Endothelial cell (in vitro differentiated cells): ENCODE measurements at places on chromosomes 4 and X.
A peak's percentile ranks its signal among the peaks of the same experiment; 100 is the strongest.

DNA sequence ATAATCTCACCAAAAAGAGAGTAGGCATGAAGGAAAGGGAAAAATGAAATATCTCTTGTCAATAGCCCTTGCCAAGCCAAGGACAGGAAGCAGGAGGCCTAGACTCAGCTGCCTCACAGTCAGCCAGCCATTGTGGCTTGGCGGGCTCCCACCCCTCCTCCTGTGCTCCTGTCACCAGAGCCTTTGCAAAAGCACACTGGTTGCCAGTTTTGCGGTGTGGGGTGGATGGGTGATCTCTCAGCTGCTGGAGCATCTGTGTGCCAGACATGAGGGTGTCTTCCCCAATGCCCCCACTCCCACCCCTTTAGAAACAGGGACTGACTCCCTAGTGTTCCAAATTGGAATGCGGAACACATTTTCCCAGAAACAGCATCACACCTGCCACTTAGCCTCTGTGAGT, 26.1 kb downstream of the ARHGEF6 start:
- H3K4me3 ChIP-seq = no peak overlapping the region
- H3K4me1 ChIP-seq = no peaks in the 10 kb centered on the region
- H3K36me3 ChIP-seq = no peaks in the 10 kb centered on the region
- H3K27me3 ChIP-seq = no peaks in the 10 kb centered on the region
- DNase-seq = no peak

- DNase-seq = no peak
- H3K4me1 ChIP-seq = no peaks in the 10 kb centered on the region
- H3K36me3 ChIP-seq = no peaks in the 10 kb centered on the region
- H3K27ac ChIP-seq = no peak overlapping the region
- H3K27me3 ChIP-seq = no peaks in the 10 kb centered on the region
- H3K4me3 ChIP-seq = no peak overlapping the region
These were observed 251.0 kb downstream of the ANK2 start for GRCh38 chr4:113300471-113300928.

DNA sequence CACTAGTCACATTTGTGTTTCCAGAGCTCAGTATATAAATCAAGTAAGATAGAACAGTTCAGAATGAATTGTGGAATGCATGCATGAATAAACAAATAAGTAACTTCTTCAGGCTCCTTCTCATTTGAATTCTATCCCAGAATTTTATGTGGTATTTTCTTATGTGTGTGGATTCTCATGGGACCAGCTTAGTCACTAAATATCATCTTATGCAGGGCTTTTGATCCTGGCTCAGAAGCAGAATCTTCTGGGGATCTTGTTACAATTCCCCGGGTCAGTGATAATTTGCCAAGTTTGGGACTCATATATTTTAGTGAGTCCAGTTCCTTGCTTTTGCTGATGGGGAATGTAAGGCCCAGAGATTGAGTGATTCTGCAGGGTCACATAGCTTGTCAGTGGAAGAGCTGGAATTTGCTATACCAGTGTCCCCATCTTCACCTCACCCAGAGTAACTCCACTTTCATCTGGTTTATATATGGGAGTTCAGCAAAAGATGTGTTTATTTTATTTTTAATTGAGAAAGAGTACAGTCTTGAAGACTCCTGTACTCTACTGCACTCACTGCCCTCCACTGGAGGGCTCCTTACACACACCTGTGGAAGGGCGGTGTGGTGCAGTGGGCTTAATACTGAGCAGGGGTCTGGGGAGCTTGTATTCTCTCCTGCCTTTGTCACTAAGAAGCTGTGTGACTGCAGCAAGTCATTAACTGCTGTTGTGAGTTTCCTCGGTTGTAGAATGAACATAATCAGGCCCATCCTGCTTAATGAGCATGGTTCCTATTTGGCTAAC, 198.2 kb upstream of the CXorf66 start:
- H3K27me3 ChIP-seq = no peaks in the 10 kb centered on the region
- no peak for DNase-seq
- H3K4me1 ChIP-seq = no peaks in the 10 kb centered on the region

DNA sequence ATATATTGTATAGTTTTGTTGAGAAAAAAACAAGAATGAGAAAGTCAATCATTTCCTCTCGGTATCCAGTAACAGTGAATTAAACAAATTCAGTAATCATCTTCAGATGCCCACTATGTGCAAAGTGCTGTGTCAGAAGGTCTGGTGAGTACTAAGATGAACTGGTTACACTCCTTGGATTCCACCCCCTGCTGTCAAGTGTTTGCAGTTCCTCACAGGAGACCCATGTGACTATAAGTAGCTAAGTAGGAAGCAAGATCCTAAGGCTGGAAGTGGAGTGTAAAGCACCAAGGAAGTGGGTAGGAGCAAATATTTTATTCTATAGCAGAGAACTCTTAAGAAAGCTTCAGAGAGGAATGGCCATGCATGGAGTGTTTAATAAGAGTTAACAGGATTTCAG, 73.6 kb downstream of the SNX25 start:
- H3K4me1 ChIP-seq = no peaks in the 10 kb centered on the region
- DNase-seq = no peak
- H3K27ac ChIP-seq = peak overlapping the region; percentile 1
- no peaks in the 10 kb centered on the region for H3K27me3 ChIP-seq

GRCh38 chr4:106893395-106893881, 142.7 kb downstream of the DKK2 start:
- H3K27me3 ChIP-seq = peaks cover 1% of the 10 kb centered on the region
- no peak overlapping the region for H3K27ac ChIP-seq
- H3K4me3 ChIP-seq = no peak overlapping the region
- no peaks in the 10 kb centered on the region for H3K4me1 ChIP-seq
- DNase-seq = no peak

DNA sequence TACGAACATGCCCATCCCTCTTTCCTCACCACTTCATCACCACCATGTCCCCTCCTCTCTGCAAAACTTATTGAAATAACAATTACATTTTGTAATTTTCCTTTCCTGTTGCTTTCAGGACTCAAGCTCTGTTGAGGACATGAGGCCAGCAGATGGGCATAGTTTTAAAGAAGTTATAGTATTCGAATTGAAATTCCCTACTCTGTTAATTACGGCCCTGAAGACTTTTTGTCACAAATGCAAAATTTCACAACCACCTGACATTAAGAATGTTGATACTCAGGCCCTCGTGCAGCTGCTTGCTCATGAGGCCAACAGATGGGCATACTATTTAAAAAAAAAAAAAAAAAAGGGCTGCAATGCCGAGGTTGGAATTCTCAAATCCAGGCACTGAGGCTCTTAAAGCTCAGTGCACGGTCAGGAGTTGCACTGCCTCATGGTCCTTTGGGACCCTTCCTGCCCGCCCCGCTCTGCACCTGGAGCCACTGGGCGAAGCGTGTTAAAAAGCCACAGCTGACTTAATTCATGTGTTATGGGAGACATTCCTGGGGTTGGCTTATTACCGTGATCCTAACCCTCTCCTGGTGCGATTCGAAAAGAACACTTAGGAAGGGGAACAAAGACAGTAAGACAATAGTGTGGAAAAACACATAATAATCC, 34.2 kb upstream of the FAT1 start:
- H3K27me3 ChIP-seq = no peaks in the 10 kb centered on the region
- H3K27ac ChIP-seq = no peak overlapping the region
- no peak overlapping the region for H3K4me3 ChIP-seq
- no peaks in the 10 kb centered on the region for H3K36me3 ChIP-seq

- peaks cover 12% of the 10 kb centered on the region for H3K4me1 ChIP-seq
- DNase-seq = no peak
- no peaks in the 10 kb centered on the region for H3K36me3 ChIP-seq
- H3K27ac ChIP-seq = no peak overlapping the region
- H3K4me3 ChIP-seq = no peak overlapping the region
These were observed 406.3 kb downstream of the SPRY1 start for GRCh38 chr4:123802933-123803332.

GRCh38 chr4:40334591-40335524, at the start of gene CHRNA9:
Gene CHRNA9, plus strand, starts transcription at chr4:40335333. Its CDS starts 135 bp downstream, at chr4:40335468.
- no peaks in the 10 kb centered on the region for H3K36me3 ChIP-seq
- peaks cover 2% of the 10 kb centered on the region for H3K27me3 ChIP-seq
- DNase-seq = no peak
- H3K4me3 ChIP-seq = no peak within 1 kb of the TSS
- H3K27ac ChIP-seq = no peak within 1 kb of the TSS

DNA sequence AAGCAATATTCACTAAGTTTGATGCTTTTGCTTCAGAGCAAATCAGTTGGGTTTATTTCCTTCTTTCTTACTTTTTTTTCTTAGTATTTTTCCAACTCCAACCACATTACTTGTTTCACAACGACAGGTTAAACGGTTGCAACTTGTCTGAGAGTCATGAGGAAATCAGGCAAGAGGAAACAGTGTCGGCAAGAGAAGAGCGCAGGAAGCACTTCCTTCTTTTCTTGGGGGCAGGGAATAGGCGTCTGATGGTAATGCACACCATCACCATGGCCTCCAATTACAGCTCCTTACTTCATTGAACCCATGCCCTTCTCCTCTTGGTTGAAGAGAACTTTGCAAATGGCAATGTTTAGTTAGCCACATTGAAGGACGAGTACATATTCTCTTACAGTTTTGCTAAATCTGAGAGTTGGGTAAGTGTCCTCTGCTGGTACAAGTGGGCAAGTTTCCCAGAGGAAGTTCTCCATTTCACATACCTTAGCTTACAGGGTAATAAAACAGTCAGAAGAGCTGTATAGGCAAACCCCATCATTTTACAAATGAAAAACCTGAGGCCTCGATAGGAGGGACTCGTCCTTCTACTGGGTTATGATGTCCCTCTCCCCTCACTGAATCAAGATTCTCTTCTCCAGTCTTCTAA, 8.3 kb upstream of the CXCL8 start:
- no peaks in the 10 kb centered on the region for H3K36me3 ChIP-seq
- DNase-seq = no peak
- peaks cover 27% of the 10 kb centered on the region for H3K4me1 ChIP-seq
- no peak overlapping the region for H3K4me3 ChIP-seq
- no peaks in the 10 kb centered on the region for H3K27me3 ChIP-seq

- no peak overlapping the region for H3K4me3 ChIP-seq
- peak; percentile 76 for DNase-seq
- H3K36me3 ChIP-seq = no peaks in the 10 kb centered on the region
These were observed 19.5 kb upstream of the CCNI start for GRCh38 chr4:77095101-77095821.

DNA sequence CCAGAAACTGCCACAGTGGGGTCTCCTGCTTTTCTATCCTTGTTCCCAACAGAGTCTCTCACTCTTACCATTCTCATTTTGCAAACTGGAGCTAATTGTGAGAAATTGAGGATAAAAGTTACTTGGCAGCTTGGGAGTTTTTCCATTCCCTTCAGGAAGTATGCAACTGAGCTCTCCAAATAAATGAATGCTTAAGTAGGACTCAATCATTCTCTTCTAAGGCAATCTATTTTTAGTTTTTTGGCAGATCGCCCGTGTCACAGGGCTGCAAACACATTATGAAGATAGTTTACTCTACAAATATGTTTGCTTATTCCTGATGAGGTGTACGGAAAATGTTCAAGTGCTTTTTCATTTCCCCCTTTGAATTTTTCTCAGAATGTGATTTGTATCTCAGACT, 5.3 kb downstream of the ASB11 start:
- DNase-seq = no peak
- no peak overlapping the region for H3K4me3 ChIP-seq
- no peaks in the 10 kb centered on the region for H3K36me3 ChIP-seq

DNA sequence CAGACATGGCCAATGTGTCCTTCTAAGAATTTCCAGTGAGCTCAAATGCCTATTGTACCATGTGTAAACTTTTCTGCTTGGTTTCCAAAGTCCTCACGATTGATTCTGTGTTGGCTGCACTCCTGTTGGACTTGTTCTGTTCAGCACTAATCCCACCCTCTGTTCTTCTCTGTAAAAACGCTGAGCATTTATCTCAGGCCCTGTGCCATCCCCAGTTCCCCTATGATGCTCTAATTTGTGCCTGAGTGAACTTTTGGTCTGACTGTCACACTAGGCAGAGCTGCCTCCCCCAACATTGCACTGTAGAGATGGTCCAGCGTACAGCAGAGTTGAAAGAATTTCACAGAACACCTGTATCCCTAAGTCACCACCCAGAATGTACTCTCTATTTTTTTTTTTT, 76.1 kb upstream of the STS start:
- H3K36me3 ChIP-seq = peaks cover 15% of the 10 kb centered on the region
- no peak for DNase-seq
- no peak overlapping the region for H3K27ac ChIP-seq
- H3K27me3 ChIP-seq = no peaks in the 10 kb centered on the region
- H3K4me3 ChIP-seq = no peak overlapping the region

DNA sequence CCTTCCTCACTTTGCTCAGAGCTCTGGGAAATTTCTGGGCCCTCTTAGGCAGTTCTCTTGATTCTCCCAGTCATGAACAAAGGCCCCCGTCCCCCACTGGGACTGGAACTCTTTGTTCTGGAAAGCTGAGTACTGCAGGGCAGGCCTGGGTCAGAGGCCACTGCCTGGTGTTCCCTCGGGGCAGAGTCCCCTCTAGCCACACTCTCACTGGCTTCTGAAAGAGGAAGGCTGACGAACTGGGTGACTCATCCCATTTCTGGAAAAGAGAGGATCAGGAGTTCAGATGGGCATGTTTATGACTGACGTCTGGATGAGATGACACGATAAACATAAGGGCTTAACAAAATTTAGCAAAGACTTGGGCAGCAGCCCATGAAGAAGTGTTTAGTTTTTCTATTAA, 47.7 kb downstream of the DDX3X start:
- no peak for DNase-seq
- H3K27ac ChIP-seq = no peak overlapping the region
- H3K27me3 ChIP-seq = peaks cover 5% of the 10 kb centered on the region
- no peak overlapping the region for H3K4me3 ChIP-seq

DNA sequence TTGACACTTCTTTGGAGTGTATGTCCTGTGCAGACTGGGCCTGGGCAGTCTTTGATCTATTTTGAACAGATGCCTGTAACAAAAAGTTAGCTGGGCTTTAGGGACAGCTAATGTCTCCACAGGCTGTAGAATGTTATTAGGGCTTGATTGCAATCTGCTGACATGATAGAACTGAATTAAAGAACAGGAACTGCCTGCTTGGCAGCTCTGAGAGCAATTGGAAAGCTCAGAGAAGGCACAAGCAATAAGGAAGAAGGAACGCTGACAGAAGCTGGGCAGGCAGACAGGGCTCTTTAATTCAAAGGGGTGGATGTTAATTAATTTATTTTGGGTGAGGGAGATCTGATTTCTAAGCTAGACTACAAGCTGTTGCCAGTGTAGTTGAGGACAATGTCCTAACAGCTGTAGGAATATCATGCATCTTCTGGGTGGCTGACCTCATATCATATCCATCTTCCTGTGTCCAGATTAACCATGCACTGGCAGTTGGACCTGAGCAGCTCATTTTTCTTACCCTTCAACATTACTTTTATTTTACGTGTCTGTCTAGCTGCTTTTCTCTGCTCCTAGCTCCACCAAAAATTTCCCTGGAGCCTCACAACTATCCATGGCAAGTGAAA, 20.7 kb upstream of the GRXCR1 start:
- H3K36me3 ChIP-seq = no peaks in the 10 kb centered on the region
- peaks cover 11% of the 10 kb centered on the region for H3K4me1 ChIP-seq
- H3K27me3 ChIP-seq = no peaks in the 10 kb centered on the region
- no peak overlapping the region for H3K27ac ChIP-seq
- no peak for DNase-seq
- H3K4me3 ChIP-seq = no peak overlapping the region

GRCh38 chrX:68354879-68355628, 78.2 kb downstream of the OPHN1 start:
- peaks cover 5% of the 10 kb centered on the region for H3K36me3 ChIP-seq
- no peak overlapping the region for H3K27ac ChIP-seq
- no peak overlapping the region for H3K4me3 ChIP-seq

GRCh38 chrX:140766024-140766611, 56.6 kb downstream of the LINC00632 start:
- no peaks in the 10 kb centered on the region for H3K36me3 ChIP-seq
- H3K27me3 ChIP-seq = no peaks in the 10 kb centered on the region
- H3K27ac ChIP-seq = no peak overlapping the region
- peaks cover 7% of the 10 kb centered on the region for H3K4me1 ChIP-seq
- H3K4me3 ChIP-seq = peak overlapping the region; percentile 79

- no peaks in the 10 kb centered on the region for H3K27me3 ChIP-seq
- H3K4me1 ChIP-seq = no peaks in the 10 kb centered on the region
- no peaks in the 10 kb centered on the region for H3K36me3 ChIP-seq
These were observed 56.7 kb upstream of the RASSF6 start for GRCh38 chr4:73676861-73677323.
